ENCODE measurements at places on chromosomes 11 and 22.
A peak's percentile ranks its signal among the peaks of the same experiment; 100 is the strongest.

DNA sequence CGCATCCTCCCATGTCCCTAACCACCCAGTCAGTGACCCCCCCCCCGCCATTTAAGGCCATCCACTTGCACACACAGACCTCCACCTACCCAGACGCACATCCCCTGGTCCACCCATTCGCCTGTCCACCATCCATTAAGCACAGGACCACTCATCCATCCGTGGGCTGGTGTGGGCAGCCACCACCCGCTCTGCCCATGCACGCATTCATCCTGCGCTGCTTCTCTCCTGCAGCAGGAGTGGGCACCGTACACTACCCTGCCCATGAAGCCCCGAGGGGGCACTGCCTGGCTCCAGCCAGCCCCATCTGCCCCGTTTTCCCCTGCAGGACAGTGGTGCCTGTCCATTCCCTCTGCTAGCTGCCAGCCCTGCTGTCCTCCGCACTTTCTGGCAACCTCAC, 3.9 kb upstream of the SLC16A8 start:
- DNase-seq, result no peak

- DNase-seq, result no peak
These were observed 22.9 kb upstream of the CCDC188 start for GRCh38 chr22:20173772-20174171.

DNA sequence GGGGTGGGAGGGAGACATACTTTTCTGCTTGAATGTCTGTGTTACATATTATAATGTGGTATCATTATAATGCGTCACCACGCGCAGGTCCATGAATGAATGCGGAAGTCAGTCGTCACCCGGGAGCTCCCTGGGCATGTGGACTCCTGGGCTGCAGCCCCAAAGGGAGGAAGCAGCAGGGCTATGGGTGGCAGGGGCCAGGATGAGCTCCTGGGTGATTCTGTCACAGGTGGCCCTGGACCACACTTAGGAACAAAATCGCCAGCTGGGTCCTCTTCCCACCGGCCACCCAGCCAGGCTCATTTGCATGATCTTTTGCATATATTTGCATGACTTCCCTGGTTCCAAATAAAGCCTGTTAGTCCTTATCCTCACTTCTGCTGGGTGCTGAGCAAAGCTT, 51.2 kb downstream of the KCNJ4 start:
- no peak for DNase-seq

DNA sequence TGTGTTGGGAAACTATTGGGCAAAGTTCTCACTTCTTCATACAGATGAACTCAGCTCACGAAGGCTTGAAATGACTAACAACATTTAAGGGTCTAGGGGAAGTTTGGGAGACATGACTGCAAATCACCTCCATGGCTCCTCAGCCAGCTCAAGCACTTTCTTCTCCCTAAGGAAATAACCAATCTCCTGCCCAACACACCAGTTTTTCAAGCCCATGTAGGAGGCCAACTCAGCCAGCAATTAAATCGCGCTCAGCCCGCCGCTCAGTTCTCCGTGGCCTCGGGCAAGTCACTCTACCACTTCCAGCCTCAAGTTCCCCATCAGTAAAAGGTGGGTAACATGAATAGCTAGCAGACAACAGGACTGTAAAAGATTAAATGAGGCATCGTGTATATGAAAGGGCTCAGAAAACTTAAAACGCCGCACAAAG, 796 bp downstream of the POLDIP3 start:
- no peak for DNase-seq

GRCh38 chr22:28031383-28031922, 112.4 kb upstream of the PITPNB start:
- no peak for DNase-seq

GRCh38 chr11:13119361-13119760, 110.2 kb downstream of the RASSF10 start:
- DNase-seq, result no peak

DNA sequence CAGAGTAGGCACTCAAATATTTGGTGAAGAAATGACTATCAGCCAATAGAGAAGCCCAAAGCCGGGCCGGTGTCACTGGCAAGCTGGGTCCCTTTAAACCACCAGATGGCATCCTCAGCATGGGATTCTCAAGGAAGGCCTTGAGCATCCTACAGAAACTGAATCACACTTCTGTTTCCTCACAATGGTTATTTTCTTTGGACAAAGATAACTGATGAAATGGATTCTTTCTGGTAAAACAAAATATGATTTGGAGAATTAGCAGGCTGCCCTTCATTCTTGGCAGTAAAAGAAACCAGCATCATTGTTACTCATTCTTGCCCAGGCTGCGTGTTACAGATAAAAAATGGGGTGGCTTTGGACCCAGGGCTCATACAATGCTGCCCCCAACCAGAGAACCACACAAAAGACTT, 30.3 kb upstream of the ASPHD2 start:
- DNase-seq, result peak; percentile 60

DNA sequence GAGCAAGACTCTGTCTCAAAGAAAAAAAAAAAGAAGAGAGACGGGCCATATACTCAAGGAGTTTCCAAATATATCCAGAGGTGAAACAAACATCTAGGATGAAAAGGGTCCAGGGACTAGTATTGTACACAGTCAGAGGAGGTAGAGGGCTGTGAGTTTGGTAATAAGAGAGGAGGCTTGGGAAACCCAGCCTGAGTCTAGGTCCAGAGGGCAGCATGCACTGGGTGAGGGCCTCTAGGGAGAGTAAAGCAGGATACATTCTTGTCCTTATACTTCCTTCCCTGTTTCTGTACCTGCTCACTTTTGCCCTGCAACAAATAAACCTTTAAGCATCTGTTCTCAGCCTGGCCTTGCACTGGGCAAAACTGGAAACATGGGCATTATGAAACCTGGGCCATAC, 31.5 kb downstream of the STIM1 start:
- no peak for DNase-seq

- no peak for DNase-seq
These were observed 3.4 kb downstream of the TSKU start for GRCh38 chr11:76786441-76787014.

GRCh38 chr11:81444297-81444696, 1289.4 kb downstream of the FAM181B start:
- DNase-seq, result no peak

DNA sequence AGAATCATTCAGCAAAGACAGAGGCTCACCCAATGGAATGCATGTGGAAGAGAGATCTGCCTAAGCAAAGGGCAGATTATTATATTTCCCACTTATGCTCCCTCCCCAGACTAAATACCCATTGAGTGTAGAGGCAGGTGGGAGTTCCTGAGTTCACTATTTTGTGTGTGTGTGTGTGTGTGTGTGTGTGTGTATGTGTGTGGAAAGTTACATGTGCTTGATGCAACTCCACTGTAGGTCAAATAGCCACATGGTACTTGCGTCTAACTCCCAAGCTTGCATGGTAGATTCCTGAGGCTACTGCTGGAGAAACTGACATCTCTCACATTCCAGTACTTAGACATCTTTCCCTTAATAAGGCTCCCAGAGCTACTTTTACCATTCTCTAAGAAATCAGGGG, 3.4 kb upstream of the COPB1 start:
- DNase-seq, result no peak

- no peak for DNase-seq
These were observed 108.9 kb downstream of the MORC2 start for GRCh38 chr22:30859714-30860095.
